SK-N-SH (cell line): ENCODE measurements at places on chromosomes 1 and 21. TPM values are rescaled to one million over a fixed set of nuclear protein-coding genes. Genes with fewer than 3 reads are reported as not detected.
A peak's percentile ranks its signal among the peaks of the same experiment; 100 is the strongest.

- peak; percentile 86 for DNase-seq
These were observed at the start of gene ADGRB2 for GRCh38 chr1:31764312-31765040. ADGRB2 (minus strand) TSS chr1:31764340; CDS start chr1:31757221, 7,119 bp downstream.

- DNase-seq, result no peak
These were observed 165.3 kb downstream of the COL24A1 start for GRCh38 chr1:85991261-85991660.

Gene CD1E
- polyA plus RNA-seq, result not detected in 2 replicates

- no peak for DNase-seq
These were observed 49.0 kb upstream of the EFHD2 start for GRCh38 chr1:15360700-15361099.

Gene LCK
- polyA plus RNA-seq, result not detected in 2 replicates
